Stimulated activated CD8-positive, alpha-beta memory T cell treated with anti-CD3 and anti-CD28 coated beads, Interleukin-15, amount 100 ng/mL, for 4 hours (primary cell): ENCODE measurements at places on chromosomes 6 and 20.

DNA sequence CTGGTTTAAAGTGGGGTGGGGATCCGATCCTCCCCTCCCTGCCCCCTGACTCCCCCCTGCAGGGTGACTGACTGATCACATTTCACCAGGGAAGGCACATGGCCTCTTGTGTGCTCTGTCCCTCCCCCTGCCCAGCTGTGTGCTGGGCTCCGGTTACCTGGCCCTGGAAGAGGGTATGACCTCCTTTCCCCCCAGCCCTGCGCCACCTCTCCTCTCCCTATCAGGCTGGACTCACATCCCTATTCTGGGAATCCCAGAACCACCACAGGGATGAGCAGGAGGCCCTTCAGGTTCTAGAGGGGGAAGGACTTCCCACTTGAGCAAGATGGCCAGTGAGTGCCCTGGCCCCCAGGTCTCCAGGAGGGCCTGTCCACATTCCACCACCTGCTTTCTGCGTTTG is 2.1 kb upstream of the IP6K3 start:
- DNase-seq, result no peak

GRCh38 chr6:67450641-67451040 is 1184.4 kb upstream of the ADGRB3 start:
- DNase-seq, result no peak

GRCh38 chr6:120671519-120671918 is 662.8 kb downstream of the TBC1D32 start:
- no peak for DNase-seq

DNA sequence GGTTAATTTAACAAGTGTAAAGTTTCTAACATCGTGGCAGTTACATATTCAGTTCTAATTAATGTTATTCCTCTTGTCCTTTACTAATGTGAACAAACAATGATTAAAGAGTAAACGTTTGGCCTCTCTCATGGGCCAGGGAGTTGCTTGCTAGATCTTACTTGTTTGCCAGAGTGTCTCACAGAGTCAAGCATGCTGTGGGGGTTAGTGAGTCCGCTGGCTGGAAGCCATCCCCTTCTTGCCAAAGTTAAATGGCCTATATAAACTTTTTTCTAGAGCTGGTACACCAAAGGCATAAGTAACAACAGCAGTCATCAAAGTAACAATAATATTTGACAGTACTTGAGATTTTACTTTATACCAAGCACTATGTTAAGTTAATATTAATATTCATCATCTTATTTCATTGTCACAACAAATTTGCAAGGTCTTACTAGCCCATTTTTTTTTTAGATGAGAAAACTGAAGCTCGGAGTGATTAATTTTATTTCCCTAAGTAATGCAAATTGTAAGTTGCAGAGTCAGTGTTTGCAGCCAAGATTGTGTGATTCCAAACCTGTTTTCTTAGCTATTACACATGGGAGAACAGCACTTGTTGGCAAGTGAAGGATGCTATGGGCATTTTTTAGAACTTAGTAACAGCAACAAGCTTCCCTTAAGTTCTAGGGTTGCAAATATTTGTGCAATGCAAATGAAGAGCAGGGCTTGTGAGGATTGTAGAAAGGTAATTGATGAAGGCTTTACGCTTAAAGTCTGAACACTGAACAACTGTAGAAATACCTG is 224.5 kb downstream of the RFPL4B start:
- DNase-seq, result no peak

DNA sequence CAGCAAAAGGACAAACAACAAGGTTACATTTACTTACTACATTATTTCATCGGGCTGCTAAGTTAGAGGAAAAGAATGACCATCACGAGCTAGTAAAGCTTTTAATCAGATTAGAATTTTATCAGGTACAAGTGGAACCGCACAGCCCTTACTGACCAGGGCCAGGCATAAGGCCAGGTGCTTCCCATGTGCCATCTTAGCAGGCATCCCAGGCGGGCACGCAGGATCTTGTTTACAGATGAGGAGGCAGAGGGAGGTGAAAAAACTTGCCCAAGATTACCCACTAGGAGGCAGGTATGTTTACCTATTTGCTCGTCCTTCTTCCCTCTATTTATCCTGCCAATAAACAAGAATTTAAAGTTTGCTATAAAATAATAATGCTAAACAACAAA is 10.7 kb downstream of the EZR start:
- DNase-seq, result no peak

DNA sequence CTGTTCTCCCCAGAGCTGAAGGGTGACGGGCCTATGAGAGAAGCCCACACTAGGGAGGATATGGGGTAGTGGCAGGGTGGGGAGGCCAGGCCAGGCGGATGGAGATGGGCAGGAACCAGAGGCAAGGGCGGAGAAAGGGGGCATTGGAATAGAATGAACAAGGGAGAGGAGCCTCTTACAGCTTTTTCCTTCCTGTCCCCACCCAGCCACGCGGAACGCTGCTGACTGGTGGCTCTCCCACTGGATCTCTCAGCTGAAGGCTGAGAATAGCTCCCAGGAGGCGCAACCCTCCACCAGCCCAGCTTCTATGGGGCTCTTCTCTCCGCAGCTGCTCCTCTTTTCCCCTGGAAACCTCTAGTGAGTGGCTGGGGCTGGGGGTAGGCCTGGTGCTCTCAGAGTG is 10.8 kb downstream of the DLK2 start:
- no peak for DNase-seq

GRCh38 chr6:28154357-28154756 is 12.7 kb downstream of the ZKSCAN8 start:
- DNase-seq, result no peak

GRCh38 chr6:100845676-100846075 is 35.5 kb downstream of the ASCC3 start:
- no peak for DNase-seq

DNA sequence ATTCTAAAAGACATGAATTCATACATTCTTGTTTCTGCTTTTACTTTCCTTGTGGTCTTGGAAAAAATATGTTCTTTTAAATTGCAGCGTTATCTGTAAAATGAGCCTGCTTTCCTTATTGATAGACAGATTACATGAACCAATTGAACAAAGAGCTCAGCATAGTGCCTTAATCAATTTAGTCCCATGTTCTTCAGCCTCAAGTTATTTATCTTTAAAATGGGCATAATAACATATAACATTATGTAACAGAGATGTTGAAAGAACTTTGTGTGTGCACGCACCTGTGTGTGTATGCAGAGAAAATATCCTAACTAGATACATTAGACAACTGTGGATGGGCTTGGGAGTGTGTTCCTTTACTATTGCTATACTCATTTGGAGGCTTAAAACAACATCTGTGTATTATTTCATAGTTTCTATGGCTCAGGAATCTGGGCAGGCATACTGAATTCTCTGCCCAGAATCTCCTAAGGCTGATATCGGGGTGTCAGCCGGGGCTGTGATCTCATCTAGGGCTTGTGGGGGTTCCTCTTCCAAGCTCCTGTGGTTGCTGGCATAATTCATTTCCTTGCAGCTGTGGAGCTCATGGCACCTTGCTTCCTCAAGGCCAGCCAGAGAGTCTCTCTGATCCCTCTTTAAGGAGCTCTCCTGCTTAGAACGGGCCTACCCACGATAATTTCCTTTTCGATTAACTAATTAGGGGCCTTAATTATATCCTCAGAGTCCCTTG is 194.1 kb downstream of the ARID1B start:
- DNase-seq, result no peak

DNA sequence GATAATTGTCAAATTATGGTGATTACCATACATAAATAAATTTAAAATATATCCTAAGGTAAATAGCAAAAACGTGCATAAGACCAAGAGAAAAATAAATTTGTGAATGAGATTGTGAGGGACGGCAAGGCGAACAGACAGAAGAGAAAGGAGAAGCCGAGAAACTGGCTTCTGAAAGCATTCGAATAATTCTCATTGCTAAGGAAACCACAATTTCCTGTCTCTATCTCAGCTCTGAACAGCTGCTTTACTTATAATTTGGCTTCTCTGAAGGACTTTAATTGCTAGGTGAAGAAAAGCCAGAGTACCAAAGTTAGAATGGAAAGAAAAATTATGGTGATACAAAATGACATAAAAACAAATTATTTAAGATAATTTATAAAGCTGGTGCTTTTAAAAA is 79.0 kb upstream of the RGS17 start:
- no peak for DNase-seq

DNA sequence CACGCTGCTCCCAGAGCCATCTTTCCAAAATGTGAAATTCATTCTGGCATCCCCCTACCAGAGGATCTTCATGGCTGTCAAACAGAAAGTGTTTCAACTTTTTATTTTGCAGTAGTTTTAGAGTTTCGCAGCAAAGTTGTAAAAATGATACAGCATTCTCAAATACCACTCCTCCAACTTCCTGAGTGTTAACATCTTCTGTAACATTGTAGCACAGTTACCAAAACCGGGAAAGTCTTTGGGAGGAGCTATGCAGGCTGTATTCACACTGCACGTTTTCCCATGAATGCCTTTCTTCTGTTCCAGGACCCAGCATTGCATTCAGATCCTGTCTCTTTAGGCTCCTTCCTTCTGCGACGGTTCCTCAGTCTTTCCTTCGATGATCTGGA is 30.1 kb downstream of the CDYL start:
- no peak for DNase-seq

- no peak for DNase-seq
These were observed 81.7 kb downstream of the KHDC1L start for GRCh38 chr6:73143551-73143950.

GRCh38 chr20:37868851-37869333 is 34.0 kb upstream of the VSTM2L start:
- no peak for DNase-seq

GRCh38 chr6:104321301-104321700 is 538.4 kb downstream of the HACE1 start:
- DNase-seq, result no peak
